Prostate gland (tissue), 2 donors: ENCODE measurements at places on chromosomes 1 and 21. TPM values are rescaled to one million over a fixed set of nuclear protein-coding genes. Genes with fewer than 3 reads are reported as not detected.

Gene ICOSLG
- total RNA-seq = 3.4 TPM

Gene RAB25
- 33.5 TPM for total RNA-seq

Gene OLIG2
- total RNA-seq = not detected

Gene CHI3L2
- 10.6 TPM for total RNA-seq

Gene ZBTB8B
- total RNA-seq = 0.18 TPM

Gene BCAR3
- total RNA-seq = 52.8 TPM

Gene ALPL
- 15.6 TPM for total RNA-seq

Gene PBX1
- total RNA-seq = 50.2 TPM

Gene FUCA1
- total RNA-seq = 51.4 TPM

Gene CACHD1
- total RNA-seq = 10.8 TPM

Gene GPR3
- 0.14 TPM for total RNA-seq

Gene VSIG8
- total RNA-seq = not detected

Gene PDZK1
- not detected for total RNA-seq

Gene SPTA1
- not detected for total RNA-seq

Gene ELAPOR1
- 621 TPM for total RNA-seq

Gene ZCCHC17
- total RNA-seq = 39.0 TPM

Gene UBL4B
- 8.4 TPM for total RNA-seq

Gene OR14K1
- total RNA-seq = 0.91 TPM
